Activated CD4-positive, CD25-positive, alpha-beta regulatory T cell treated with anti-CD3 and anti-CD28 coated beads, Interleukin-2, amount 50 U/mL, for 16 hours (primary cell): ENCODE measurements at places on chromosomes 4 and X.
A peak's percentile ranks its signal among the peaks of the same experiment; 100 is the strongest.

DNA sequence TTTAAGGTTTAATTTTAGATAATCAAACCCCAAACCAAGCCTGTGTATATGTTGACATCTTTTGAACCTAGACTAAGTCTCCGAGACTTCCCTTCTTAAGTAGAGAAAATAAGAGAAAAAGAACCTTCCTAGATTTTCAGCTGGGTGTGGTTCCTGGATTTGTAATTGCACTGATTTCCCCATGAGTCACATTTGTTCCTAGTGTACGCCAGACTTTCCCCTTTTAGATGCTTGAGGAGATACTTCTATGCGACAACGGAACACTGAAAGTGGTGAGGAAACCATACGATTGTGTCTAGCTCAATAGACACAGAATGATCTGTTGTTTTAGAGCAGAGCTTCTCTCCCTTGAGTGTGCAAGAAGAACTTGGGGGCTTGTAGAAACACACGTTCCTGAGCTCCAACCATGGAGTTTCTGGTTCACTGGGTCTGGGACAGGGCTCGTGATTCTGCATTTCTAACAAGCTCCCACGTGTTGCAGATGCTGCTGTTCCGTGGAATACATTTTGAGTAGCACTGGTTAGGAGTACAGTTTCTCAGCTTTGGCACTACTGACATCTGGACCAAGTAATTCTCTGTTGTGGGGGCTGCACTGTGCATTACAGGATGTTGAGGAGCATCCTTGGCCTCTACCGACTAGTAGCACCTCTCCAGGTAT is 87.1 kb downstream of the AMELX start:
- no peak for DNase-seq

GRCh38 chr4:150038335-150039076 is 39.7 kb upstream of the DCLK2 start:
- DNase-seq, result no peak

GRCh38 chr4:186500721-186501304 is 54.6 kb downstream of the MTNR1A start:
- no peak for DNase-seq

DNA sequence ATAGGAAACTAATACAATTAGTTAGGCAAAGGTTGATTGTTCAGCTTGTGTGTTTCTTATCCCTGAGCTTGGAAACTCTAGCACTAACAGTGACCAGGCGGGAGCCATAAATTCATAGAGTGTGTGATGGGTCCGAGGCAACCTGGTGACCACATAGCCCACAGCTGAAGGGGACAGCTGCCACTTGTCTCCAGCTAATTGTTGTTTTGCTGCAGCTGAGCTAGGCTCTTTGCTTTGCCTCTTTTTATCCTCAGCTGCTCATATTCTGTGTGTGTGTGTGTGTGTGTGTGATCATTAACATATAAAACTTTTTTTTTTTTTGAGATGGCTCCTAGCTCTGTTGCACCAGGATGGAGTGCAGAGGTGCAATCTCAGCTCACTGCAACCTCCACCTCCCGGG is 53.2 kb downstream of the DOCK11 start:
- no peak for DNase-seq

GRCh38 chr4:119521268-119521667 is 107.3 kb downstream of the PDE5A start:
- DNase-seq, result no peak

GRCh38 chr4:76787898-76788297 is 110.0 kb downstream of the SOWAHB start:
- no peak for DNase-seq

- no peak for DNase-seq
Measured at GRCh38 chr4:7195141-7195515, 2.8 kb downstream of the SORCS2 start.

DNA sequence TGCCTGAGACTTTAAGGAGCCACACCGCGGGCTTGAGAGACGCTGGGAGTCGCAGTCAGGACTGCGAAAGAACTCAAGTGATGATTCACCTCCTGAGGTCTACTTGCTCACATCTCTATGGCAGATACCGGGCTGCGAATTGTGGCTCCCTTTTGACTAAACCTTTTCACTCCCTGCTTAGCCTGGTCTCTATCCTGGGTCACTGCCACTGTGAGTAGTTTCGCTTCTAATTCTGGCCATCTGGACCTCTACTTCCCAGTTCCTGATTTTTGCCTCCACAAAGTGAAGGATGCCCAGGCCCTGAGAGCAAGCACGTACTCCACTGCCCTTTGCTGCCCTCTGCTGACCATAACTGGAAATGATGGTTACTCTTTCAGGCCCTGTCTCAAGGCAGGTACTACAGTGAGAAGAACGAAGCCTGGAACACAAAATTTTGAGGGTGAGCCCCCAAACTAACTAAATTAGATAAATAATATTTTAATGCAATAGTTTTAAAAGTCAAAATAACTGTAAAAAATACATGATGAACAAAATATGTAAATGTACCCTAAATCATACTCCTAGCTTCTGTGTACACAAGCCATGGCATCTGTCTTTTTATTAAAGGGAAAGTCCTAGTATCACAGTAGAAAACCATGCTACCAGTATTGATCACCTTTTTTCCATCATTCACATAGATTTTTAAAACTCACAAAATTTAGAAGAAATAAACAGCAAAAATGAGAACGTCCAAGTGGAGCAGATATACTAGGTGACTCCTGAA is 16.7 kb downstream of the MAD2L1 start:
- peak; percentile 49 for DNase-seq

DNA sequence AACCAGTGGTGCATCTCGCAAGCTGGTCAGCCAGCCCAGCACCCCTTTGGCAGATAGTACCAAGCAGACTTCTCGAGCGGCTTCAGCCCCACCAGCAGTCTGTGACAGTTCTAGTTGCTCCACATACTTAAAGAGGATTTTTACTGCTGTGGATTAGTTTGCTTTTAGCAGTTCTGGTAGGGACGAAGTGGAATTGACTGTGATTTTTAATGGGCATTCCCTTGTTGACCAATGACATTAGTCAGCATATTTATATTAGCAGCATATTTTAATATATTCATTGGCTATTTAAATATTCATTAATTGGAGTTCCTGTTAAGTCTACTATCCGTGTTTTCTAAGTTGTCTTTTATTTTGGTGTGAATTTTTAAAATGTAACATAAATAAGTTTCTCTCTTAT is 500.9 kb upstream of the FAT1 start:
- no peak for DNase-seq

DNA sequence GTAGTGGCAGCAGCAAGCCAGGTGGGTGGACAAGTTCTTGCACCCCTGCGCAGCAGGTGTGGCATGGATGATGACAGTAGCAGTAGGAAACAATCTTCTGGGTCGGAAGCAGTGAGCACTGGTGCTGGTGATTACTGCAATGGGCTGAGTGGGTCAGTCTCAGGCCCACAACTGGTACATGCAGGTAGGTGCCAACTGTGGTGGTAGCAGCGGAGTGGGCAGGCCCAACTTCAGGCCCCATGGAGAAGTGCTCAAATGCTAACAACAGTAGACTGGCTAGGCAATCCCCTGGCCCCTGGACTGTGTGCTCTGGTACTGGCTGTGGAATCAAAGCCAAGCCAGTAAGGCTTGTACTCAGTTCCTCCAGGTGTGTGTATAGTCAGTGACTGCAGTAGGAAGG is 413.7 kb downstream of the PDGFC start:
- no peak for DNase-seq

GRCh38 chr4:54908763-54909162 is 216.6 kb downstream of the KDR start:
- no peak for DNase-seq

DNA sequence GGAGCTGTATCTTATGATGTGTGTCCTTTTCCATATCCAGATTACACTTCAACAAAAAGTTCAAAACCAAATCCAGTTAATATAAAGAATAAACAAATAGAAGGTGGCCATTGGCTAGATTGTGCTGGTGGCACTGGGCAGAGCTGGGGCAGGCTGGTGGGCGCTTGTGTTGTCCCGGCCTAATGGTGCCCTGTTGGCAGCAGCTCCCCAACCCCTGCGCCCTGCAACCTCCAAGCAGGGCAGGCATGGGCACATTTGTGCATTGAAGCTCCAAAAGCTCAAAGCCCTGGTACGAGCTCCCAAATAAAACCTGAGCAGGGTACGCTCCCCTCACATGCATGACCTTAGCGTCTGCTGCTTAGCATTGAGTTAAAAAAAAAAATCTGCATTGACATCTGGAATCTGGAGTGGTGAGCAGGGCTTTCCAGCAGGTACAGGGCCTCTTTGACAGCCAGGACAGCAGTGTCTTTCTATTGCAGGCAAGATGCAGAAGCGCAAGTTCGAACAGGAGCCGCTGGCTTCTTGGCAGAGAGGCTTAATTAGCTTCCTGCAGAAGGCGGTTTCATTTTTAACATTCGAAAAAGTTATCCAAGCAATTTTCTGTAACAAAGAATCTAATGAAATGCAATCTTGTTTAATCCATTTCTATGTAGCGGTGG is 25.9 kb upstream of the NYX start:
- no peak for DNase-seq

- DNase-seq, result no peak
Measured at GRCh38 chrX:150587585-150588503, 19.4 kb downstream of the MTM1 start.

- no peak for DNase-seq
Measured at GRCh38 chr4:2272026-2272827, 10.3 kb upstream of the MXD4 start.

DNA sequence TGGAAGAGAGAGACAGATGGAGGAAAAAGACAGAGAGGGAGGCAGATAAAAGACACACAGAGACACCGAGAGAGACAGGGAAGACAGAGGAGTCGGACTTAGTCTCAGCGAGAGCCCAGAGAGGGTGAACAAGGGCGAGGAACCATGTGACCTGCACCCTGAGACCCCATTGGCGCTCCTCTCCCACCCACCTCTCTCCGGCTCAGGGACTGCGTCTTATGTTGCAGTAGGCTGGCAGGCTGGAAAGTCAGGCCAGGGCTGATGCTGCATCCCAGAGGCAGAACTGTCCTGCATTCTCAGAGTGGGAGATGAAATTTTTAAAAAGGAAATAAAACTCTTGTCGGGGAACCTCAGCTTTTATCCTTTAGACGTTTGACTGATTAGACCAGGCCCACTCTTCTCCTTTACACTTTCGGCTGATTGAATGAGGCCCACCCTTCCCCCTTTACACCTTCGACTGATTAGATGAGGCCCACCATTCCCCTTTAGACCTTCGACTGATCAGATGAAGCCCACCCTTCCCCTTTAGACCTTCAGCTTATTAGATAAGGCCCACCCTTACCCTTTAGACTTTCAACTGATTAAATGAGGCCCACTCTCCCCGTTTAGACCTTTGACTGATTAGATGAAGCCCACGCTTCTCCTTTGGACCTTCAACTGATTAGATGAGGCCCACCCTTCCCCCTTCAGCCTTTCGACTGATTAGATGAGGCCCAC is 29.5 kb upstream of the IL3RA start:
- no peak for DNase-seq

- no peak for DNase-seq
Measured at GRCh38 chr4:26308568-26308967, 12.2 kb upstream of the RBPJ start.

GRCh38 chr4:103026868-103027267 is 7.4 kb upstream of the SLC9B1 start:
- DNase-seq, result no peak

- no peak for DNase-seq
Measured at GRCh38 chrX:111615227-111615626, 65.7 kb upstream of the ALG13 start.

- no peak for DNase-seq
Measured at GRCh38 chr4:69689599-69689998, 36.6 kb upstream of the UGT2A1 start.

- no peak for DNase-seq
Measured at GRCh38 chr4:108979759-108980158, 216.9 kb upstream of the ETNPPL start.

GRCh38 chr4:36235306-36235705 is 9.0 kb downstream of the ARAP2 start:
- DNase-seq, result no peak

GRCh38 chr4:107482546-107482945 is 237.5 kb downstream of the PAPSS1 start:
- no peak for DNase-seq

DNA sequence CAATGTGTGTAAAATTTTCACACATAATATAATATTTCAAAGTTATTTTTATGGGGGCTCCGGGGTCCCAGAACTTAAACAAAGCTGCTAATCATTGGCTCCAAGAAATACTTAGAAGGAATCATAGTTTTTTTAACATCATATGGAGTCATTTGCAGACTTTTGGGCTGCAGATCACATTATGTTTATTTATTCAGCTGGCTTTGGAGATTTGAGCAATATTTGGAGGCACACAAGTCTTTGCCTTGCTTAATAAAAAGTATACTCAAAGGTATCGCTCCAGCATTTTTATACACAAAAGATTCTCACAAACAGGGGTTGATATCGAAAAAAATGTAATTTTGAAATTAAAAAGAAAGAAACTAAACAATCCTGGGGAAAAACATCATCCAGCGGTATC is 382.5 kb upstream of the TENM3 start:
- DNase-seq, result no peak

GRCh38 chr4:8304827-8305695 is 35.5 kb downstream of the HTRA3 start:
- no peak for DNase-seq

GRCh38 chr4:151809716-151810115 is 48.9 kb upstream of the GATB start:
- no peak for DNase-seq

GRCh38 chr4:4332529-4332928 is 42.5 kb downstream of the ZBTB49 start:
- DNase-seq, result no peak

GRCh38 chr4:53026233-53026632 is 164.1 kb downstream of the RASL11B start:
- no peak for DNase-seq

- no peak for DNase-seq
Measured at GRCh38 chr4:55249476-55249875, 96.6 kb upstream of the SRD5A3 start.

DNA sequence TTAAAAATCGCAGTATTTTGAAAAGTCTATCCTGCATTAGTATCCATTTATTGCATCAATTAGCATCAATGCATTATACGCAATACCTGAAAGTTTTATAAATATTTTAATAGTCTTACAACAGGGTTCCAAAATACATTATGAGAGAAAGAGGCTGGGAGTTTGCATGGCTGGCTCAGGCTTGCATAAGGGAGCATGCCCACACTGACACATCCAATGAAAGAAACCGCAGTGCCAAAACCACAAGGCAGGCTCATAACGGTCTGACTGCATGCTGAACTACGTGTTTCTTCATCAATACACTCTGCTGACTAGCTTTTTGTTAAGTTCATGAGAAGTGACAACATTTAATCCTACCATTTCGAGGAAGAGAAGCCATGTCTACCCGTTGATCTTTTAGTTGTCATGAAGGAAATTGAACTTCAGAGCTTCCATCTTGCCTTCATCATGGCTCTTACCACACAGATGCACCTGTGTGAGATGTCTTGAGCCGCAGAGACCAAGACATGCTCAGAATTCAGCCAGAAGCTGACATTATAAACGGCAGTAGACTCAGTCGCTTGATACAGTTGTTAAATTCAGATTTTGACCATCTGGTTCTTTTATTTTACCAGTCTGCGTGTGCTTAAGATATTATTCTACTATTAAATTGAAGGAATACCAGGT is 168.8 kb upstream of the FRG1 start:
- DNase-seq, result no peak

- no peak for DNase-seq
Measured at GRCh38 chr4:42710329-42710728, 53.4 kb upstream of the ATP8A1 start.

- DNase-seq, result no peak
Measured at GRCh38 chrX:13911586-13911985, 94.7 kb upstream of the GPM6B start.
